ENCODE measurements at places on chromosomes 2 and 18.

DNA sequence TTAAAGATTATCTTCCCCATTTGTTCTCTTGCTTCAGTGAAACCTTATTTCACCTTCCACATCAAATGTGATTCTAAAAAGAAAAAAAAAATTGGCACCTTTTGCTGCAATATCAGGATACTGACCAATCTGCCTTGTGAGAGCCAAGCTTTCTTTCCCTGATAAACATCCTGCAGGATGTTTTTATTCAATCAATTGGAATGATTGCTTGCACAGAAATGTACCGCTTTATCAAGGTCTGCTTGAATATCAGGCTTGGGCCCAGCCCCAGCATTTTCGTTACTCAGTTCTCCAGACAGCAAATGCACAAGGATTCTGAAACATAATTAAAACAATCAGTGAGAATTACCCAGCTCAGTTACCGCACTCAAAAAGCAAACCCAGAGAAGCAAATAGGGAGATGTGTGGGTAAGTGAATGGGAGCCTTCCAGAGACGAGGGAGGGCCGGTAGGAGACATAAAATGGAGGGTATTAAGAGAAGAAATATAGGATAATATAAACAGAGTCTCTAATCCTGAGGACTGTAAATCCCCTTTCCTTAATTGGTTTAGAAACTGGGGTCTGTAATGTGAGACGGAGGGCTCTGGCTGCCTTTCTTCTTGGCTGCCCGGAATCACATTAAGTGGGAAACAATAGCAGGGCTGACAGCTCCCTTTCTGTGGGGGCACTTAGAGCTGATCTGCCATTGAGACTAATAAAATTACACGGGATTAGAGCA, 291.8 kb downstream of the ICOS start:
- no peak for DNase-seq

- DNase-seq, result peak; percentile 93
Observed at GRCh38 chr2:36403675-36404230, 48.2 kb downstream of the CRIM1 start.

GRCh38 chr2:142052220-142052863, 78.5 kb downstream of the LRP1B start:
- no peak for DNase-seq

- DNase-seq, result peak; percentile 92
Observed at GRCh38 chr18:7084080-7085065, 33.2 kb downstream of the LAMA1 start.

DNA sequence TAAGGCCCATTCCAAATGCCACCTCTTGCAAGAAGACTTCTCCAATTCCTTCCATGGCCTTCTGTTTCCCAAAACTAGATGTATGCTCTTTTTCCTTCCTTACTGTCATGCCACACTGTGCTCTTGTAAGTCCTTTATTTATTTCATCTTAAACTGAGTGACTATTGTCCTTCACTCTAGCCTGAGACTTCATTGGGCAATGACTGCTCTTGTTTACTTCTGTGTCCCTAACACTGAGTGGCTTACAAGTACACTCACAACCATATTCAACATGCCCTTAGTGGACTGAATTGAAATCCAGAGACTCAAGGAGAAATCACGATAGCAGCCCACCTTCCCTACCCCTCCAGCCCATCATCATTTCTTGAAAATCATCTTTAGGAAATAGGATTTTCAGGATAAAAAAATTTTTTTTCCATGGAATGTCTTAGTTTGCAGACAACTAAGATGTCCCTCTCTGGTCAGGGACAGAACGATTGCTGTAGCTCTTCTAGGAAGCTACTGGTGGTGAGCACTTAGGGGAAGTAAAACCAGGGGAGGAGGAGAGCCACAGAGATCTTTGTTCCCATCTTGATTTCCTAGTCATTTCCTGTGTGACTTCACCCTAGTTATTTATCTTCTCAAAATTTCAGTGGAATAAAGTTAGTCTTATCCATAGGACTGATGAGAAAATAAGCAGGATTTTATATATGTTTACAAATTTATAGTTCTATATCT, 80.7 kb downstream of the CYRIA start:
- no peak for DNase-seq

GRCh38 chr2:231737761-231738160, 29.4 kb downstream of the PTMA start:
- no peak for DNase-seq

GRCh38 chr18:76374330-76375281, 120.4 kb downstream of the ZNF516 start:
- DNase-seq, result no peak

- DNase-seq, result peak; percentile 16
Observed at GRCh38 chr2:67289271-67289670, 107.9 kb upstream of the ETAA1 start.

DNA sequence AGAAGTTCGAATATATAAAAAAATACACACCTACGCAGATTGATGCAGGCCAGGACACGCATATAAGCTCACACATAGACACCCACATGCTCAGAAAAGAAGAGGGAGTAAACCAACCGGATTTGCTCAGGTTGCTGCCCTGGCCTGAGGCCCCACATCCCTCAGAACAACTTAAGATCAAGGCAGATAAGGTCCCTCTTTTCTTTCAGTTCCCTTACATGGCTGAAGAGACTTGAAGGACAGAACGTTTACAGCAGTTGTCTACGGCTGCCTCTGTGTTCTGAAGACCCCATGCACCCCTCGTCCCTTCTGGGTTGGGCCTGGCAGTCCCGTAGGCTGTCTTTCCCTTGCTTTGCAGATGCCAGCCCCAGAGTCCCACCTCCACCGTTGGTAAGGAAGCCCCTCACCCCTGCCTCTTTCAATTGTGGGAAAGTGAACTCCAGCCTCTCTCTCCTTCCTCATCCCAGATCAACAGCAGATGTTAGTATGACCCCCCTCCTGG, 4.3 kb upstream of the NAGK start:
- DNase-seq, result no peak

- no peak for DNase-seq
Observed at GRCh38 chr2:99256677-99257076, 1.2 kb upstream of the LYG2 start.

DNA sequence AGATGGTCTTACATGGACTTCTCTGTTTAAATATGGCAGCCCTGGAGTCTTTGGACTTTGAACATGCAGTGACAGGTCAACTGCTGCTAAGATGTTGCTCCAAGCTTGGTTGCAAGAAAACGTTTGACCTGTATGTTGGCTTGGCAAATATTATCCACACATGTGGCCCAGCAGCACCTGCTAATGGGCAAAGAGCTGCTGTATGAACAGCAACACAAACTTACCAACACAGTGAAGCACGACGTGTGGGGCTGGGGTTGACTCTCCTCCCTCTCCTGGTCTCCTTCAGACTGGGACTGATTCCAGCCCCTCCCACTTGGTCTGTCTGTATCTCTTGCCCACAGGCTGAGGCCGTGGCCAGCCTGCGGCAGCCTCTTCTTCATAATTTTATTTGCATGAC, 3.8 kb downstream of the KCNE4 start:
- DNase-seq, result peak; percentile 41

DNA sequence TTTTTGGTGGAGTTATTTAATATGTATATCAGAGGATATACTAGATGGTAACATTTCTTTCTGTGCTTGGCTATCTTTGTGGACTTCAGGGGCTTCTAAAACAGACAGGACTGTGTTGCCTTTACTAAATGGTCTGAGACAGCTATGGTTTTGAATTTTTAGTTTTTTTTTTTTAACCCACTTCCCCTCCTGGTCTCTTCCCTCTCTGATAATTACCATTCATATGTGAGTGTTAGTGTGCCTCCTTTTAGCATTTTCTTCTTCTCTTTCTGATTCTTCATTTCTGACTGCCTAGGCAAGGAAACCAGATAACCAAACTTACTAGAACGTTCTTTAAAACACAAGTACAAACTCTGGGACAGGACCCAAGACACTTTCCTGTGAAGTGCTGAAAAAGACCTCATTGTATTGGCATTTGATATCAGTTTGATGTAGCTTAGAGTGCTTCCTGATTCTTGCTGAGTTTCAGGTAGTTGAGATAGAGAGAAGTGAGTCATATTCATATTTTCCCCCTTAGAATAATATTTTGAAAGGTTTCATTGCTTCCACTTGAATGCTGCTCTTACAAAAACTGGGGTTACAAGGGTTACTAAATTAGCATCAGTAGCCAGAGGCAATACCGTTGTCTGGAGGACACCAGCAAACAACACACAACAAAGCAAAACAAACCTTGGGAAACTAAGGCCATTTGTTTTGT, 52.7 kb downstream of the SMAD4 start:
- peak; percentile 60 for DNase-seq

- peak; percentile 49 for DNase-seq
Observed at GRCh38 chr2:95346231-95346737, 49.1 kb downstream of the KCNIP3 start.

DNA sequence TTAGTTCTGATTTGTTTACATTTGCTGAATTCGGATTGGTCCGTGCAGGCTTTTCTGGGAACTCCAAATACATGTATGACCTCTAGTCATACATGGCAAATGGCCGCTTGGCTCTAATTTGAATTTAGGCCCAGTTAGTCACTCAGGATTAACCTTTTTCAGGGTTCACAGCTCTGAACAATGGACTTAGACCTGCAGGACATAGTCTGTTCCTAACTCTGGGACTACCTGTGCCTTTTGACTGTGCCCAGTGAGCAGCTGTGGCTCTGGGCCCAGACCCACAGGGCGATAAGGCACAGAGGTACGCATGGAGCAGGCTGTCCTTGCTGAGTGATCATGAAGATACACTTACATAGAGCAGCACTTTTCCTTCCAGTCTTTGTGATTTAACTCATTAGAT, 28.5 kb downstream of the IL37 start:
- no peak for DNase-seq

GRCh38 chr2:210440206-210440605, 36.4 kb downstream of the LANCL1 start:
- DNase-seq, result no peak
